Activated naive CD8-positive, alpha-beta T cell treated with anti-CD3 and anti-CD28 coated beads for 36 hours (primary cell): ENCODE measurements at places on chromosomes 13 and 19.

GRCh38 chr13:24338721-24339120 is 29.3 kb downstream of the C1QTNF9 start:
- no peak for DNase-seq

GRCh38 chr13:78709028-78709427 is 50.1 kb upstream of the OBI1 start:
- DNase-seq, result no peak

DNA sequence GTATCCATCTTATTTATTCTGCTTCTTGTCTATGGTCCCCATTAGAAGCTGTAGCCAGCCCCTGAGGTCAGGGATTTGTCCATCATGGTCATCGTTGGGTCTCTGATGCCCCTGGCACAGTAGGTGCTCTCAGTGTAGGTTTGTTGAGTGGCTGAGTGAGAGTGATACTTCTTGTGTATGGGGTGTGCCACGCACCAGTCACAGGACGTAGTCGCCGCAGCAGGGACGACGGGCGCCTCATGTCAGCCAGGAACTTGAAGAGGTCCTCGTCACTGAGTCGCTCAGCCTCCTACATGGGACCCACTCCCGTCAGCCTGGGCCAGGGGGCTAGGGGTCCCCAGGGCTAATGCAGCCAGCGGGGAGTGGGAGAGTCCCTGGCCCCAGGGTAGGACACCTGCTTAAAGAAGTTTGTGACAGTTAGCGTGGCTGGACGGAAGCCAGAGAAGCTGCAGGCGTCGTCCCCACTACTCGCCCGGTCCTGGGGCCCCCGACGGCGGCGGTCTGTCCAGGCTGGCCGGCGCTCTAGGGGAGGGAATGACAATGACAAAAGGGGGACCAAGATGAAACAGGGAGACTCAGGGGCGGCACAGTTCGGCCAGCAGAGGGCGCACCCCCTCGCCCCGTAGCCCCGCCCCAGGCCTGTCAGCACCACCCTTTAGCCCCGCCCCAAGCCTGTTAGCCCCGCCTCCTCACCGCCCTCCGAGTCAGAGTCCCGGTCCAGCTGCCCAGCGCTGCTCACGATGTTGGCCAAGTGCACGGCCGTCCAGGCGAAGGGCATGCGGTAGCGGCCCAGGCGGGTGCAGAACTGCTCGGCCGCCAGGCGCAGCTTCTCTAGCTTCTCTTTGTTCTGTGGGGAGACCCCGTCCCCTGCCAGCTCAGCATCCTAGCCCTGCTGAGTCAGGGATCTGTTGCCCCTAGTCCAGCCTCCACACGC is 3.7 kb downstream of the ANGPTL8 start:
- peak; percentile 84 for DNase-seq

GRCh38 chr19:54803410-54803809 is at the start of gene KIR2DL4:
Gene KIR2DL4, plus strand, starts transcription at chr19:54803610. Its CDS starts 42 bp downstream, at chr19:54803652.
- DNase-seq, result no peak

- DNase-seq, result no peak
Measured at GRCh38 chr19:18593367-18594095, 4.9 kb downstream of the REX1BD start.

GRCh38 chr13:68047889-68048288 is 817.8 kb upstream of the PCDH9 start:
- DNase-seq, result no peak

GRCh38 chr19:10769533-10770491 is 51.9 kb downstream of the DNM2 start:
- DNase-seq, result no peak

DNA sequence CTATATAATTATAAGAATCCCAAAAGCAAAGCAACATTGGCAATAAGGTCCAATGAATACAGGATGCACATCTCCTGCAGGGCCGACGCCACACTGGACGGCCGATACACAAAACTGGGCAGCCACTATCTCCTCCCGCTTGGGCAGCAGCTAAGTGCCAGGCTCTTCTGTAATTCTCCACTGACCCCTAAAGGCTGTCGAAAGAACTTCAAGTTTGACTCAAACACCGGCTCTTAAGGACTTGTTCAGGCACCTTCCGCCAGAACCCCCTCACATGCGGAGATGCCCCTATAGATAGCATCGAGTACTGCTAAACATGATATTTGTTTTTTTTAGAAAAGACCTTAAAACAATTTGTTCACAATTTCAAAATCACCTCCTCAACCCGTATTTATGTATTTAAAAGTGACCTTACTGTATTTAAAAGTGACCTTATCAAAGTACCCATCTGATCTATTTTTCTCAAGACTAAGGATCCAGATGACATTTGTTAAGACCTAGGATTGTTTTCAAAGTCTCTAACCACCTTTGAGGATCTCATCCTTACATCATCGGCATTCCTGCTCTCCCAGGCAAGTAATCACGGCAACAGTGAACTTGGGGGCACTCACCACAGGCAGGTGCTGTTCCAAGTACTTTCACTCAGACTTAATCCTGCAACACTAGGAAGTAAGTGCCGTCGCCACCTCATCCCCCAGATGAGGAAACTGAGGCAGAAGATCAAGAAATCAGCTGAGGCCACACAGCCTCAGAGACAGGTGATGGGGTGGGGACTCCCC is 77.8 kb downstream of the TUBGCP3 start:
- DNase-seq, result no peak

GRCh38 chr13:65064967-65065366 is 2165.2 kb downstream of the PCDH9 start:
- DNase-seq, result no peak

- peak; percentile 59 for DNase-seq
Measured at GRCh38 chr19:23283925-23284324, 33.7 kb upstream of the ZNF724 start.
